ENCODE measurements at places on chromosomes 12 and 14.

DNA sequence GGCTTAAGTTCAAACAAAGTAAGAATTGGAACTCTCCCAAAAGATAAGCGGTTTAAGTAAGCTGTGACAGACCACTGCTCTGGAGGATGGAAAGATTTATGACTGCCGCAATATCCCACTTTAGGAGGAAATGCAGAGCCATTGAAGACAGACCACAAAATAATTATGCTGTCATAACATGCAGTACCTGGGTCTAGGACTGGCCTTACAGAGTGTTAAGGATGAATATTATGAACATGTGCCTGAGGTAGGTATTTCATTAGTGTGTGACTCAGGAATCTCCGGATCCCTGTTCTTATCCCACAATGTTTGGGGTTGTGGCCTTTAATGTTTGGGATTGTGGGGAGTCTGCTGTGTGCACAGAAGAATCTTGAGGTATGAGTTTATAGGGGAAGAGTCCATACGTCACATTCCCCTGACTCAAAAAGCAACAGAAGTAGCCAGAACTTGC lies 114.9 kb downstream of the SAMD4A start:
- no peak for DNase-seq

GRCh38 chr12:58916921-58917511 lies 3.3 kb downstream of the LRIG3 start:
- no peak for DNase-seq

GRCh38 chr12:55797550-55797949 lies 20.0 kb downstream of the SARNP start:
- DNase-seq: no peak

DNA sequence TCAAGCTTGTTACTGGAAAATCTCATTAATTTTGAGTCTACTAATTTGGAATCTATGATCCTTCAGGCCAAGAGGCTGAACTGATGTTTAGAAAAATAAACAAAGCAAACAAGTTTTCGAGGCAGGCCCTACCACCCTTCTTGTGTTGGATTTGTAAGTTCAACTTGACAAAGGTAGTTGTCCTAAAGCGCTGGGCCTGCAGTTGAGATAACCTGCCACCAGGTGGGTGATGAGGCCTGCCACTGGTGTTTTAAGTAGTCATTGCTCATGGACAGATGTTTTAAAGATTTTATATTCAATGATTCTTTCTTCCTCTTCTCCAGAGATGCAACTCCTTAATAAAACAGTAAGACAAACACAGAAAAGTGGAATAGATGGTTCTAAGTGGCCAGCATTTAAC lies 19.4 kb downstream of the ACVRL1 start:
- peak; percentile 43 for DNase-seq

GRCh38 chr14:76371066-76371465 lies 4.9 kb upstream of the ESRRB start:
- no peak for DNase-seq

DNA sequence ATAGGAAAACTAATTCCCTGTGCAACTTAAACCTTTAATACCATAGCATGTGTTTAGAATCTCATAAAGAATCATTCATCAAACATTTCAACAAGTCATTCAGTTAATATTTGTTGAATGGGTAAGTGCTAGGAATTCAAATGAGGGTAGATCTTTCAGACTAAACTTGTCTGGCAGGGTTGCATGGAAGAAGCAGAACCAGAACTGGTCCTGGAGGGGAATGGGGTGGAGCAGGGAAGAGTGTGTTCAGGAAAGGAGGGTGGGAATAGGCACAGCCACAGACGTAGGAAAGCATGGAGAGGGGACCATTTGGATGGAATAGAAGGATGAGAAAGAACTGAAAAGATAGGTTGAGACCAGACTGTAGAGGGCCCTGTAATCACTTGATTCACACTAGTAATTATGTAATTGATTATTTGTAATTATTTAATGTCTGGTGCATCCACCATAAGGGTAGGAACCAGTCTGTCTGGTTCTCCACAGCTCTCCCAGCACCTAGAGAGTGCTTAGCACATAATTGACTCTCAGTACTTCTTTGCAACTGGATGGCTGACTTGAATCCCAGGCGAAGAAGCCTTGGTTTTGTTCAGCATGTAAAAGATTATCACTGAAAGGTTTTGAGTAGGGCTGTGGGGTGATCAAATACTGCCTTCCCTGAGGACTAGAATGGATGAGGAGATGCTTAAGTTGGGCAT lies 3.0 kb upstream of the MAP3K9 start:
- DNase-seq: no peak

DNA sequence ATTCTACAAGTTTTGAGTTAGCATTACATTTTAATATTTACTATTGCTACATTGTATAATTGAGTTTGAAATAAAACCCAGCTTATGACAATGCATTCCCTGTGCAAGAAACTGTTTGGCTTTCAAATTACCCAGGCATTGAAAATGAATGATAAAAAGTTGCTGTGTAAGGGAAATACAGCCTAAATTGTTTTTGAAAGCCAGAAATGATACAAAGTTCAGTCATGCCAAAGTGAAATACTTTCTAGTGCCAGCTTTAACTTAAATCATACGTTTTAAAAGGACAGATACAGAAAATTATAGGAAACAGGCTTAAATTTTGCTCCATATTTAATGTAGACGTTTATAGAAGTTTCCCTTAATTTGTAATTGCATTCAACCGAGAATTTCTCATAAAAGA lies 2.8 kb downstream of the MGAT2 start:
- DNase-seq: no peak

GRCh38 chr14:76405627-76406026 lies 29.7 kb downstream of the ESRRB start:
- no peak for DNase-seq

DNA sequence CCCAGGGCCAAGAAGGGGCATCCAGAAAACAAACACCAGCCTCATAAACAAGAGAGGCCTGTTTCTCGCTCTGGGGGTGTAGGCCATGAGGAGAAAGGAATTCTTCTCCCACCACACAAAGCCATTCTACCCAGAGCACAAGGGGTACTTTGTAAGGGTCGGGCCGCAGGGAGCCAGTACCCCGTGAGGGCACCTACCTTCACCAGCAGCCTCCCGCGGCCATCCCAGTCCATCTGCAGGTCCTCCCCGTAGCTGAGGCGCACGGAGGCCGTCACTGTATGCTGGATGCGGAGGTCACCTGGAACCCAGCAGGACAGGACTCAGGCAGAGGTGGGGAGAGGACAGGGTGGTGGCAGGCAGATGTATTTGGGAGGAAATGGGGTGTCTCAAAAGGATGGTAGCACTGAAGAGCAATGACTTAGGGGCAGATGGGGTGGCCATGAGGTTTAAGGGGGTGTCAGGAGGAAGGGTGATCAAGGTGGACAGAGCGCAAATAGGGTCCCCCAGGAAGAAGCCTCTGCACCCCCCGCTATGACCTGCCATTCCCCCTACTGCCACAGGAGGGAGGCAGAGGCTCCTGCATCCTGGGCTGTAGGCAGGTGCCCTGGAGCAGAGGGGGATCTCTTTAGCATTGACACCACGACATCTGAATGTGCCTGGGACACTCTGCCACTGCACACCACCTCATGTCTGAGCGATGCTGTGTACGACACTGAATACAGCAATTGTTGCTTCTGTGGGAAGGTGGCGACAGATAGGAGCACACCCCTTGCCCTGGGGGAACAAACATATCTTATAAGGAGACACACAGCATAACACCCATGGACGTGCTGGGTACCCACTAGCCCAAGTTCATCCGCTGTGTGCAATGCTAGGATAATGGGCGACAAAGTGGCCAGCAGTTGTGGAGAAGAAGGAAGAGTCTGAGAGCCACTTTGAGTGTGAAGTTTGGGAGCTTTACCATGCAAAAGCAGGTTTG lies 61.4 kb downstream of the VWF start:
- DNase-seq: peak; percentile 46

GRCh38 chr12:100976735-100977134 lies 182.2 kb downstream of the ANO4 start:
- DNase-seq: no peak

- no peak for DNase-seq
These were observed 19.3 kb downstream of the BRF1 start for GRCh38 chr14:105281371-105282097.

DNA sequence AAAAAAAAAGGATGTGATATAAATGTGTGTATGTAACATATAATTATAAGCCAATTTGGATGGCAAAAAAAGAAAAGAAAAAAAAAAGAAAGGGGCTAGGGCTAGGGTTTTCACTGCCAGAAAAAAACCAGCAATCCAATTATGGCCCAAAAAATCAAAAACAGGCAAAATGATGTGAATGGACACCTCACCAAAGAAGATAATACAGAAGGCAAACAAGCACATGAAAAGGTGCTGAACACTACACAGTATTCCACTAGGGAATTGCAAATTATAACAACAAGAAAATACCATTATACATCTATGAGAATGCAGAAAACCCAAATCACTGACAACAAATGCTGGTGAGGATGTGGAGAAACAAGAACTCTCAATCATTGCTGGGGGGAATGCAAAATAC lies 12.1 kb upstream of the MIPOL1 start:
- no peak for DNase-seq
